Cardiac septum (tissue), 1 donor: ENCODE measurements at places on chromosomes 13 and 19. TPM values are rescaled to one million over a fixed set of nuclear protein-coding genes. Genes with fewer than 3 reads are reported as not detected.

DNA sequence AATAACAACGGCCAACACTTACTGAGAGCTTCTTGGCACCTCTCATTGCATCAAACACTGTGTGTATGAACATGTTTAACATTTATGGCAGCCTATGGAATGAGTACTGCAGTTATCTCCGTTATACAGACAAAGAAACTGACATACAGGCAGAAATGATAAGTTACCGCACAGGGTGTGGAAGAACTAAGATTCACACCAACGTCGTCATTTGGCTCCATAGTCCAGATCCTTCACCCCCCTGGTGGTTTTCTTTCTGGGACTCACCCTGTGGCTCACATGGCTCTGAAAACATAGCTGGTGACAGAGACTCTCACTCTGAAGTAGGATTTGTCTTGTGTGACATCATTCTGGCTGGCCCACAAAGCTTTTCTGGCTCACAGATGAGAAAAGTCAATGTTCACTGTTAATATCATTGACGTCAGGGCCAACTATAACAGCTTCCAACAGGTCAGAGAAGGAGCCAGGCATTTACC lies 230.1 kb downstream of the DLEU7 start:
- no peak for DNase-seq

DNA sequence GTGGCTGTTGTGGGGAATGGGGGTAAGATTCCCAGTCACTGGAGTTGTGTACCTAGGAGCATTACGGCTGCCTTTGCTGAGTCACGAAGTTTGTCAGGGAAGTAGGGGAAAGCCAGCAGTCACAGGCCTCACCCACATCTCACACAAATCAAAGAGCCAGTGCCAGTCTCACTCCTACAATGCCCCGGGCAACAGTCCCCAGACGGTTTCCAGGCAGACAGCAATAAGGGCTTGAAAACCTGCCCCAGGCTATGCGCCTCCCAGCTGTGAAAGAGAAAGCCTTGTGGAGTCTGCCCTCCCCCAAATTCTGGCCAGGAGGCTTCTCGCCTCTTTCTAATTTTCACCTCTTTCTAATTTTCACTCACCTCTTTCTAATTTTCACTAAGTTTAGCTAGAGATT lies 142.3 kb upstream of the EDNRB start:
- no peak for DNase-seq

Gene KIR3DL2
- not detected for total RNA-seq

DNA sequence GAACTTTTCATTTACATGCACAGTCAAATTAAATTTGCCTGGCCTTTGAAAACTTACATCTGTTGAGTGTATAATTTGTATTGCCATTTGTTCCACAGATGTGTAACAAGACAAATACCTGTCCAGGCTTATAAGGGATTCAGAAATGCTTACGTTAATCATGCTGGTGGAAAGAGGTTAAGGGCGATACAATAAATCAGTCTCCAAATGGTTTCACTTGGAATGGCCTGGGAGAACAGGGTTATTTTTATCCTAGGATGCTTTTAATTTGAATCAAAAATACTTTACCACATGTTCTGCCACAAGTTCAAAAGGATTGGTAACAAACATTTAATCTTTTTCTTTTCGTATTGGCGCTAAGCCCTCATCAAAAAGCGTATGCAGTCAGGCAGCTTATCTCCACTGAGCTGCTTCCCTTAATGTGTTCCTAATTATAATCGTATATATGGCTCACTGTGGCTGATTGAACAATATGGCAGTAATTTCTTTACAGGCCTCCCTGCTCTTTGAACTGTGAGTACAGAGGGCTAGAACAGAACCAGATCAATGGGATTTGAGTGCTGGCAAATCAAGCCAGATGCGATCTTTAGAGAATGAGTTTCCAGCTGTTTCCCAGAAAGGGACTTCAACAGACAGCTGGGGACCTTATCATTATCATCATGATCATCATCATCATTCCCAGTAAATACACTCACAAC lies 425.7 kb downstream of the SPRY2 start:
- no peak for DNase-seq

Gene CD177
- 1.4 TPM for total RNA-seq

Gene ZNF534
- total RNA-seq, result 0.73 TPM

- no peak for DNase-seq
Measured at GRCh38 chr13:43006893-43007631, 15.0 kb upstream of the EPSTI1 start.

- DNase-seq, result no peak
Measured at GRCh38 chr13:49517461-49517860, 21.7 kb downstream of the PHF11 start.

DNA sequence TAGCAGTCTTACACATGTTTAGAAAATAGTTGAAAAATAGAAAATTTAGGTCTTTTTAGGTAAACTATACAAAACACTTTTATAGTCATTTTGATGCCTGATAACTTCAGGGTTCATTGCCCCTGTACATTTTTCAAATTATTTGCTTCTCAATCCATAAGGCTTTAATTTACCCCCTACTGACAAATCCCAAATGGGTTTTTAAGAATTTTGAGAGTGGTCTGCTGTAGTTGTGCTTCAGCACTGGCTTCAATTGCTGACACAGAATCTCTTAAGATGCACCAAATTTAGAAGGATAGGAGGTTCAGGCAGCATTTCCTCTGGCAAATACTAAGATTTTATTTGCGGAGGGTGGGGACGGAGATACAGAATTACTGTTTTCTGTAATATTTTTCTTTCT lies 89.4 kb downstream of the PCCA start:
- no peak for DNase-seq

DNA sequence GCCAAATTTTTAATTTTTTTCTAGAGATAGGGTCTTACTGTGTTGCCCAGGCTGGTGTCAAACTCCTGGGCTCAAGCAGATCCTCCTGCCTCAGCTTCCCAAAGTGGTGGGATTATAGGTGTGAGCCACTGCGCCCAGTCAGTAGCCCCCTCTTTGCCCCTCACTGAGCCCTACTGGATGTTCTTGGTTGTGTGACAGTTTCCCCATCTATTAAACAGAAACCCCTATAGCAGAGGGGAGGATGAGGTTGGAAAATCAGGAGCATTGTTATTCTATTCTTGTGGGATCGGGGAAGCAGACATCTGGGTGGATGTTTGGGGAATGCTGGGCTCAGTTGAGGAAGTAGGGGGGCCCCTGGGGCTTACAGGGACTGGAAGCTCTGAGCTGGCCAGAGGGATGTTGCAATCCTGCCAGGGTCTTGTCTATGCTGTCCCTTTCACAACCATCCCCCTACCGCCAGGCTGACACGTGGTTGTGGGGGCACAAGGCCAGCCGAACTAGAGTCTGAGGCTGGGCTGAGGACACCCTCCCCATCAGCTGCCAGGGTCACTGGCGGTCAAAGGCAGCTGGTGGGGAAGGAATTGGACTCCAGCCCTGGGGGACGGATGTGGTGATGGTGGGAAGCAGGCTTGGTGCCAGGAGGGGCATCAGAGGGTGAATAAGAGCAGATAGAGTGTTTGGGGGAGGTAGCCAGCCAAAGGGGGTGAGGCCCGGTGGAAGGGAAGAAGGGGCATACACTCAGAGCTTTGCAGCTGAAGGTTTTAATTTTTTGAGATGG lies 10.9 kb downstream of the APOC1 start:
- DNase-seq, result no peak

GRCh38 chr13:98875146-98875729 lies 102.6 kb downstream of the DOCK9 start:
- no peak for DNase-seq

Gene ZNF844
- total RNA-seq, result 14.7 TPM

Gene BICRA
- 9.3 TPM for total RNA-seq

Gene ZNF575
- 1.7 TPM for total RNA-seq

DNA sequence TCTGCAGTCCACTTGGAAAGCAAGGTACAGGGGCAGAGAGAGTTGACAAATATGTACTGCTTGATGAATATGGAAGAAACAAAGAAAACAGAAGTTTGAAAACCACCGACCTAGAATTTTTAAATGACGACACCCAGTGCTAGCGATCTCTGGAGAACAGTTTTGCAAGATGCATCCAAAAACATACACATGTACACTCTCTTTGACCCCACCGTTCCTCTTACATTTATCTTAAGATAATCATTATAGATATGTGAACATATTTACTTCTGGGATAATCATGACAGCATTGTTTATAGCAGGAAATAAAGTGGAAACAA lies 40.8 kb upstream of the IGSF23 start:
- no peak for DNase-seq

Gene URAD
- total RNA-seq, result not detected

DNA sequence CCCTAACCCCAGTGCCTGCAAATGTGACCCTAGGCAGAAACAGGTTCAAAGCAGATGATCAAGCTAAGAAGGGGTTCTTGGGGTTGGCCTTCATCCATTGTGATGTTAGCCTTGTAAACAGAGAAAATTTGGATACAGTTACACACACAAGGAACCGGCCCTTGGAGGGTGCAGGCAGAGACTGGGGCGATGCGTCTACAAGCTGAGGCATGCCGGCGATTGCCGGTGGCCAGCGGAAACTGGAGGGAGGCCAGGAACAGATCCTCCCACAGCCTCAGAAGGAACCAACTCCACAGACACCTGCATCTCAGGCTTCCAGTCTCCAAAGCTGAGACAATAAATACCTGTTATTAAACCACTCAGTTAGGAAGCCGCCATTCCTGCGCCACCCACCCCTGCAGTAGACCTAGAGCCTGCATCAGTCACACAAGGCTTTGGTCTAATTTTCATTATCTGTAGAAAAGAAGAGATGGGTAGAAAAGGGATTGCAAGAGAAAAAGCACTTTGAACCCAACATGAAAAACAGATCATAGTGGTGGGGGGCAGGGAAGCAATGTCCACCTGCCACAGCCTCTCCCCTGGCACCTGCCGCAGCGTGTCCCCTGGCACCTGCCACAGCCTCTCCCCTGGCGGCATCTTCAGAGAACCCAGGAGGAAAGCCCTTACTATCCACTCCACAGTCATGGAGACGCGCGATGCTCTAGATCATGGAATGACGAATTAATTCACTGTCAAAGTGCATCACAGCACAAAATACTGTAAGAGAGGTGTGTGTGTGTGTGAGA lies 119.7 kb upstream of the SOX1 start:
- peak; percentile 56 for DNase-seq

GRCh38 chr19:29084266-29084665 lies 128.7 kb downstream of the UQCRFS1 start:
- no peak for DNase-seq

- DNase-seq, result no peak
Measured at GRCh38 chr13:48131533-48131932, 36.6 kb upstream of the MED4 start.

DNA sequence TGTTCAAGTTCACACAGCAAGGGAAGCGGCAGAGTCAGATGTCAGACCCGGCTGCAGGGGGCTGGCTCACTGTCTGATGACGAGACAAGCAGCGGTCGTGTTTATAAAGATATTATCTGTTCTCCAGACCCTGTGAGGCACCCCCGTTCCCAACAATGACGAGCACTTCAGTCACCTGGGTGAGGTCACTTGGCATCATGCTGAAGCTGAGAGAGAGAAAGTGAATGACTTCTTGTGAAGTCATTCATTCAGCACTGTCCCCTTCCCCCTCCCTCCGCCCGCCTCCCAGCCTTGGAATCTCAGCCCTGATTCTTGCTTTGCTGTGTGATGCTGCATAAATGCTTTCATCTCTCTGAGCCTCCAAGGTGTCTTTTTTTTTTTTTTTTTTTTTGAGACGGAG lies 4.9 kb upstream of the LYPD3 start:
- no peak for DNase-seq

Gene KCTD15
- total RNA-seq, result 20.2 TPM

DNA sequence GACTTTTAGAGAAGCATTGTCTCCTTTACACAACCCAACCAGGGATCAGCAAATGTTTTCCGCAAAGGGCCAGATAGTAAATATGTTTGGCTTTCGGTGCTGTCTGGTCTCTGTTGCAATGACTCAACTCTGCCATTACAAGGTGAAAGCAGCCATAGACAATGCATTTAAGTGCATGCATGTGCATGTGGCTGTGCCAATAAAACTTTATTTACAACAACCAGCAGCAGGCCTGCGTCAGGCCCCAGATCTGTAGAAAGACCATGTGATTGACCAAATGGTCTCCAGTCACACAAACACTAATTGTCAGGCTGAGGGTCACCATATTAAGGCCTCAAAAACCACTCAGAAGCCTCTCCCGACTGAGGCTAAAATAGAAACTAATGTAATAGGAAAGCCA lies 8.1 kb downstream of the RAB20 start:
- DNase-seq, result no peak

DNA sequence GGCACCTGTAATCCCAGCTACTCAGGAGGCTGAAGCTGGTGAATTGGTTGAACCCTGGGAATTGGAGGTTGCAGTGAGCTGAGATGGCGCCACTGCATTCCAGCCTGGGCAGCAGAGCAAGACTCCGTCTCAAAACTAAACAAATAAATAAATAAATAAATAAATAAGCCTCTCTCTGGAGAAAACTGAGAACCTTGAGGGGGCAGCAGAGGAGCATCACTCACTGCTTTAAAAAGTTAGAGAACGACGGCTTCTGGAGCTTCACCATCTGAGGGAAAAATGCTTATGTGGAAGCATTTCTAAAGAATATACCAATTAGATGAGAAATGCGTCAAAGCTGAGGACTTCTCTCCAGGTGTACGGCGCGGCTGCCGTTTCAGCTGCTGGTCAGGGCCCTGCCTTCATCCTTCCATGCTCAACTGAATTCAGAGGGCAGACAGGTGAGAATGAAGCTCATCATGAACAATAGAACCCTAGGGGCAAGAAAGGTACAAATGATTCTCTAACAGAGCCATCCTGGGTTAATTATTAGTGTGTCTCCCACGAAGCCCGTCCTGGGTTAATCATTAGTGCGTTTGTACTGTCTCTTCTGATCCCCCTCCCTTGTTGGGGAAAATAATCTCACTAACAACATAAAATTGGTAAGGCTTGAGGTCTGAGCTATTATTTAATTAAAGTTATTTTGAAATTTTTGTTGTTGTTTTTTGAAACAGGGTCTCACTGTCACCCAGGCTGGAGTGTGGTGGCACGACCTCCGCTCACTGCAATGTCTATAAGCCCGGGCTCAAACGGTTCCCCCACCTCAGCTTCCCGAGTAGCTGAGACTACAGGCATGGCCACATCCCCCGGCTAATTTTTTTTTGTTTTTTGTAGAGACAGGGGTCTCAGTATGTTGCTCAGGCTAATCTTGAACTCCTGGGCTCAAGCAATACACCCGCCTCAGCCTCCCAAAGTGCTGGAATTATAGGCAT lies 80.1 kb downstream of the IPO5 start:
- no peak for DNase-seq

- no peak for DNase-seq
Measured at GRCh38 chr13:74683411-74683810, 549.2 kb upstream of the KLF12 start.

- no peak for DNase-seq
Measured at GRCh38 chr13:31982124-31982523, 49.5 kb upstream of the FRY start.

Gene SHFL
- 9.4 TPM for total RNA-seq

DNA sequence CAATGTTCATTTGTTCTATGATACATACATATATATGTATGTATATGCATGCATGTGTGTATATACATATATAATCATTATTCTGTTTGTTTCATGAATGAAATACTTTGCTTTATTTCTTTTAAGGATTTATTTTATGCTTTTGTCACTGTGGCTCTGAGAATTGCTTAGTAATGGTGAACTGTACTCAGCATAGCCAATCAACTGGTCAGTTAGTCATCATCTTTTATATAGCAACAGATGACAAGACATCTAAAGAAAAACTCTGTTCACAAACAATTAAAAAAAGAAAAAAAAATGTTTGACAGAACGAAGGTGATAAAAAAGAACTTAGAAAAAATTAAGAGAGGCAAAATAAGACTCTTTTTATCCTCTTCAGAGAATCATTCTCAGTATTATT lies 1440.3 kb downstream of the PCDH9 start:
- no peak for DNase-seq
